ENCODE measurements at places on chromosomes 6 and 20.

GRCh38 chr6:62357835-62358234, 71.8 kb upstream of the KHDRBS2 start:
- no peak for DNase-seq

DNA sequence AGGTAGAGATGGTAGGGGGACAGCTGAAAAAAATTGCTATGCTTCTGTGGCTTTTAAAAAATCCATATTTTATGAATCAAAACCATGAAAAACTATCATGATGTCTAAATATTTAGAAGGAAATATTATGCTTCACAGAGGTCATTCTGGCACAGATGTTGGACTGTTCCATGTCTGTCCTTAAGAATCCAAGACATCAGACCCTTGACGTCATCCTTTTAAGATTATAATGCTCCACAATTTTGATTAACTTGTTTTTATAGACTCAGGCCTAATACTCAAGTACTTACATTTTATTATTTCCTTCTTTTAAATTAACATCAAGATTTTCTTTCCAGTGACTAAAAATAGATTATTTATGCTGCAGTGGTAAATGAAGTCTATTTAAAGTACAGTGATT, 29.7 kb downstream of the FILIP1 start:
- DNase-seq: no peak

GRCh38 chr20:57409316-57409671, 18.1 kb downstream of the RBM38 start:
- no peak for DNase-seq

- no peak for DNase-seq
Observed at GRCh38 chr6:73391675-73392074, 3.0 kb upstream of the DDX43 start.

GRCh38 chr6:90790058-90790457, 203.2 kb upstream of the MAP3K7 start:
- no peak for DNase-seq

GRCh38 chr6:170222498-170223471, 68.1 kb downstream of the DLL1 start:
- DNase-seq: no peak

DNA sequence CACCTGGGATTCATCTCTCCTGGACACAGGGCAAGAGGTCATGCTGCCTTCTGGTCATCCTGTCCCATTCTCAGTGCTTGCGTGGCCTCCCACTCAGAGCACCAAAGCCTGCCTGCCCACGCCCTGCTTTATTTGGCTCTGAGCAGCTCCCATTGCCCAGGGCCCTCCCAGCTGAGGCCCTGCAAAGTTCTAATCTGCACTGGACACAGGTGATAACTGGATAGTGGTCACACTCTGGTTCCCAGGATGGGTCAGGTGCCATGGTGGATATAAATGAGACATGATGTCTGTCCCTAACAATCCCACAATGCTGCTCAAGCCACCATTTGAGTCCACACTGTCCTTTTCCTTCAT, 39.5 kb downstream of the CPXM1 start:
- DNase-seq: no peak

DNA sequence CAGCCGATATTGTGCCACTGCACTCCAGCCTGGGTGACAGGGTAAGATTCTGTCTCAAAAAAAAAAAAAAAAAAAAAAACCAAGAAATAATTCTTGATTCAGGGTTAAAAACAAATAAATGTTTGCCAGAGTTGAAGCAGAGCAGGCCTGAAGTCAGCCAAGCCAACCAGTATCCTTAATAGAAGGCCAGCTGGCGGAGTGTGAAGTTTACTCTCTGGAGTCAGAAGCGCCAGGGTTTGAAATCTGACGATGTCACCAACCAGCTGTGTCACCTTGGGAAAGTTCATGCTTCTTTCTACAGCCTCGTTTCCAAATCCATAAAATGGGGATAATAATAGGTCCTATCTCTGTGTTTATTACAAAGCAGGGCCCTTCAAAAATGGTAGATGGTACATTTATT, 73.0 kb upstream of the ENPP5 start:
- DNase-seq: no peak

- DNase-seq: no peak
Observed at GRCh38 chr6:22526736-22527135, 42.6 kb upstream of the HDGFL1 start.

GRCh38 chr6:150959166-150959565, 93.7 kb downstream of the MTHFD1L start:
- no peak for DNase-seq

DNA sequence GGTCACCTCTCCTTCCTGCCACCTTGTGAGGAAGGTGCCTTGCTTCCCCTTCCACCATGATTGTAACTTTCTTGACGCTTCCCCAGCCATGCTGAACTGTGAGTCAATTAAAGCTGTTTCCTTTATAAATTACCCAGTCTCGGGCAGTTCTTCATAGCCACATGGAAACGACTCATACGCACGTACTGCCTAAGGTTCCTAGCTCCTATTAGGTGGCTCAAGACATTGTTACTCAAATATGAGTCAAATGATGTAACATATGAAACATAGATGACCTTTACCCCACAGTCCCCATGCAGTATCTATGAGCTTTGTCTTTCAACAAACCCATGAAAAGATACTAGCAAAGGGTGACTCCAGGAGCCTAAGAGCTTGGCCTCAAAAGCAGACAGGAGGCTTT, 98.3 kb downstream of the SIM1 start:
- no peak for DNase-seq

DNA sequence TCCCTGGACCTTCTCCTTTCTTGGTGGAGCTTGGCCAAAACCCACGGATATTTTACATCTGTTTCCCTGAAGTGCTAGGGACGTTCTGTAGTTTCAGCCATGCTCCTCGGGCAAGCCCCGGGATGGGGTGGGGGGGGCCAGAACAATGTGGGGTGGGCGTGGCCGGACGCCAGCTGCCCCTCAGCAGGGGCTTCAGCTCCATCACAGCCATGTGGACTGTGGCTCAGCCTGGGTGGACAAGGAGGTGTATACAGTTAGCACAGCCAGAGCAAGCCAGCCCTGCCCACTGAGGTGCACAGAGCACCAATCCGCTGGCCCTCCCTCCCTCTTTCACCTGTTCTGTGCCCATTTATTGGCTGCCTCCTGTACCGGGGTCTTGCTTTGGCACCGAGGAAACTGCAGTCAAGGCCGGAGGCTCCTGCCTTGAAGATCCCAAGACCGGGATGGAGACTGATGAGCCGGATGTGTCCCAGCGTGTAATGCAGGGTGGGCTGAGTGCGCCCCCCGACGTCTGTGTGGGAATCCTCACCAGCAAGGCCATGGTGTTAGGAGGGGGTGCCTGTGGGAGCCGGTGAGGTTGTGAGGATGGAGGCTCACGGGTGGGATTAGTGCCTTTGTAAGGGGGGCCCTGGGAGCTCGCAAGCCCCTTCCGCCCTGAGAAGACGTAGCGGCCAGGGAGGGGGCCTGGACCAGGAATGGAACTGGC, 28.0 kb downstream of the FRMD1 start:
- no peak for DNase-seq

GRCh38 chr20:14566505-14566904, 229.1 kb upstream of the FLRT3 start:
- DNase-seq: no peak
